ENCODE measurements at places on chromosomes 11 and 22.

GRCh38 chr11:115134926-115135325, 369.3 kb downstream of the CADM1 start:
- DNase-seq: no peak

DNA sequence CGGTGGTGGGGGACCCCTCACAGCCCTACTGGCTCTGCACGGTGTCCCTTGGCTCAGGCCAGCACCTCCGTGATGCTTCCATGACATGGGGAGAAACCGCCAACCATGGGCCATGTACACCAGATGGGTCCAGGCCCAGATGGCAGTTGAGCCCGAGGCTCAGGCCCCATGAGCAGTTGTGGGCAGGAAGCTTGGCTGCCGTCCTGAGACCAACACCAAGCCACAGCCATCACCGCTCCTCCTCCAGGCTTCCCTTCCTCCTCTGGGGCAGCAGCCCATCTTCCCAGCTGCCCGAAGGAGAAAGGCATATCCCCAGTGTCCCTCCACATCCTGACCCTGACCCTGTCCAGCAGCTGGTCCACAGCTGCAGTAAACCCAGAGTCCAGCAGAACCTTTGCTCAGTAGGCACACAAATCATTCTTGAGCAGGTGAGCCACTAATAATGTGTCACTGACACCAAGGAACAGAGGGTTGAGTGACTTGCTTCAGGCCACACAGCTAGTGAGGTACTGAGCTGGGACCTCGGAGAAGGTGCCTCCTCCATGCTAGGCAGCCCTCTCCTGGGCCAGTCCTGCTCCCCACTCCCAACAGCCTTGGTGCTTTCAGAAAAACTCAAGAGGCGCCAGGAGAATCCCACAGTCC, 204.9 kb downstream of the CTTN start:
- DNase-seq: peak; percentile 79

DNA sequence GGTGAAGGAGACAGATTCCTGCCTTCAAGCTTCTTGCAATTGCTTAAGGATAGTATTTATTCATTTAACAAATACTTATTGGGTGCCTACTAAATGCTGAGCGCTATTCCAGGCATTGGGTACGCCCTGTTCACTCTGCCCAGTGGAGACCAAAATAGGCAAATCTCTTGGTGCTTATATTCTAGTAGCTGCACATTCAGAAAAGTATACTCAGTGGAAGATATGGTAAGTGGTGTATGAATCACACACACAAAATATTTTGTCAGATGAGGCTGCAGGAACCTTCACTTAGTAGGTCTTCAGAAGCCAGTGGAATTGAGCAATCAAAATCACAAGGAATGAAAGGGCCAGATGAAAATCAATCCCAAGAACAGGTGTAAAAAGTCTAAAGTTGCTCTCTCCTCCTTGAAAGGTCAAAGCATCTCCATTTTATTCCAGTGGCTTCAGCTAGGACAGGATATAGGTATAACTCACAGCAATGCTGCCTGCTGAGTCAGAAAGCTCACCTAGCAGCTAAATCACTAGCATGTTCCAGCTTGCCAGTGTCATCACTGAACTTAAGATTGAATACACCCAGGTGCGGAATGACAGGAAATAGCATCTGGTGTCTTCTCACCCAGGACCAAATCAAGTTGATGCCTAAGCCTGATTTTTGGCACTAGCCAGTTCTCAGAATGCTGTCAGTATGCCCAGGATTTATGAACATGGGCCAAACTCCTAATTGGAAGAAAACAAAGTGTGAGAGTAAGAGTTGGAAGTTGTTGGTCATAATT, 83.9 kb downstream of the AMOTL1 start:
- no peak for DNase-seq

DNA sequence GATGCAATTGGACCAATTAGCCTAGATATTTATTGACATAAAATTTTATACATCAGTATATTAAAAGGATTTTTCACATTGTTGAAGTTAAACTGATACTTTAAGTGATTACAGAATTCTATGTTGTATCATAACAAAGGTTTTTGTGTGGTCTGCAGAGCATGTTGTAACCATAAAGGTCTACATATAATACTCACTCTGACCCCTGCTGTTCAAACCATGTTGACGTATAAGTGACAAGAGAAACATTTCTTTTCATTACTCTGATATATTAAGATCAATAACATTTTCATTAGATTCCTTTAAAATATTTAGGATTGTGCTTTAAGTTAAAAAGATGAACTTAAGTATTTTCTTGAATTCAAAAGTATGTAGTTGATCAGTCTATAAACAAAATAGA, 63.9 kb downstream of the GAS2 start:
- DNase-seq: no peak

GRCh38 chr11:75468534-75469340, 35.7 kb upstream of the KLHL35 start:
- peak; percentile 59 for DNase-seq

DNA sequence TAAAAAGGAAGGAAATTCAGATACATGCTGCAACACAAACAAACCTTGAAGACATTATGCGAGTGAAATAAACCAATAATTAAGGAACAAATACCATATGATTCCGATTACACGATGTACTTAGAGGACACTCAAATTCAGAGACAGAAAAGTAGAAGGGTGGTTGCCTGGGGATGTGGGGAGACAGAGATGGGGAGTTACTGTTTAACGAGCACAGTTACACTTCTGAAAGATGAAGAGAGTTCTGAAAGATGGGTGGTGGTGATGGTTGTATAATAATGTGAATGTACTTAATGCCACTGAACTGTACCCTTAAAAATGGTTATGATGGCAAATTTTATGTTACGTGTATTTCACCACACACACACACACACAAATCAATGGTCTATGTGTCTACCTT, 14.7 kb downstream of the ZBTB44 start:
- no peak for DNase-seq

DNA sequence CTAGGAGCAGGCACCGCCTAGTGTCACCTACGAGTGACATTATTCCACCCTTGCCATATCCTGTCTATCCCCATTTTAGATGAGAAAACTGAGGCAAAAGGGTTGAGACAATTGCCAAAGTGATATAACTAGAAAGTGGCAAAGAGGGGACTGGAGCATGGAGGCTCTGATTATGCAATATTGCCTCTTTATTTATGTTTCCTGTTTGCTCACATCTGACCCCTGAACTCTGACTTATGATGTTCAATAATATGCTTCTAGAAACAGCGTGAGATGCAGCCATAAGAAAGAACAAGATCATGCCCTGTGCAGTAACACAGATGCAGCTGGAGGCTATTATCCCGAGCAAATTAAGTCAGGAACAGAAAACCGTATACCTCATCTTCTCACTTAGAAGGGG, 7.7 kb downstream of the ELF5 start:
- no peak for DNase-seq

DNA sequence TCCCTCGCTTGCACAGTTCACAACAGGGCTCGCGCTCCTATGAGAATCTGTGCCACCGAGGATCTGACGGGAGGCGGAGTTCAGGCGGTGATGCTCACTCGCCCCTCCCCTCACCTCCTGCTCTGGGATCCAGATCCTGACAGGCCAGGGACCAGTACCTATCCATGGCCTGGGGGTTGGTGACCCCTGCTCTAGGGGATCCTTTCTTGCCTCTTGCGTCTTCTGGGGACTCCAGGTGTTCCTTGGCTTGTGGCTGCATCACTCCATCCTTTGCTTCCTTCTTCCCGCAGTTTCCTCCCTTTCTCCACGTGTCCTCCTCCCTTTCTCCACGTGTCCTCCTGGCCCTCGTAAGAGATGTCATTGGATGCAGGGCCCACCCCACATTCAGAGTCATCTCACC, 30.6 kb upstream of the KRTAP5-7 start:
- no peak for DNase-seq

Measured in posterior cingulate gyrus (tissue), 11 donors.